RPMI7951 (cell line): ENCODE measurements at places on chromosomes 4 and X.

GRCh38 chr4:154231806-154232478, 259.7 kb downstream of the DCHS2 start:
- no peak for DNase-seq

DNA sequence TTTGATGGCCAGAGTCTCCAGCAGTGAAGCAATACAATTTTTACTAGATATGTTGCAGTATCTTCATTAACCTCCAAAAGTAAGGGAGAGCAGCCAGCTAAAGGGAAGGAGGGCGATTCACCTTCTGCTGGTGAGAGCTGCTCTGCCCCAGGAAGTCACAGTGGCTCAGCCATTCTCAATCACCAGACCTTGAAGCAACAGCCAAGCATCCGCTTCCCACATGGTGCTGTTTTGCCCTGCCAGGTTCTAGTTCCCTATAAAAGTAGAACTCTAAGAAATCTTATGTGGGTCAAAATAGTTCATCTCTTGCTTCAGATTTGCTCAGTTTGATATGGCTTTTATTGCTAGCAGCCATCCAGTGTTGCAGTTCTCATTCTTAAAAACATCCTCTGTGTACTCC, 166.8 kb downstream of the STIM2 start:
- DNase-seq: no peak

DNA sequence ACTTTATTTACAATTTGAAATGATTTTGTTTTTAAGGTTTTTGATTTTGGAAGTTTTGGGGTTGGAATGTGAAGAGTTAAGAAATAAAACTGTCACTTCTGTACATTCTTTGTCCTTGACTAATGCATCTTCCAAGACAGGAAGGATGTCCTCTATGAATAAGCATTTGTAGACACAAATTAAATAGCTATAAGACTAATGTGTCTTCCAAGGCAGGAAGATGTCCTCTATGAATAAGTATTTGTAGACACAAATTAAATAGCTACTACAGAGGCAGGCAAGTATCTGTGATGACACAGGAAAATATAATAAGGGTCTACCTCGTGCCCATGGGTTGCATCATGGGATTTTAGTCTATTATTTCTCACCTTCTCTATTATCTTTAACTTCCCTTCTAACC, 14.5 kb downstream of the PRSS48 start:
- DNase-seq: peak; percentile 8

DNA sequence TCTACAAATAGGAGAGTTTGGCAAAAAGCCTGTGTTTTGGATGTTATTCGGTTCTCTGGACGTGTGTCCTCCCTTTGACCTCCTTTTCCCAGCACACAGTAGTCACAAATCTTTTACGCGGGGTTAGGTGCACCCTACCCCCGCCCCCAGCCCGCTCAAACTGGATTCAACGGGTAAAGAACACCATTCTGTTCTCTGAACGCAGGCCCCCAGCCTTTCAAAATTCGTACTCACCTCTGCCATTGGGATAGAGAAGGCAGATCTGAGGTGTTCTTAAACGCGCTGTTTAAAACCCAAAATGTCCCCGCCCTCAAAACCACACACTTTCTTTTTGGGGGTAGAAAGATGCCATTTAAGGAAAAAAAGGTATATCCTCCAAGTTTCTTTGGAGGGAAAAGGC, 2.7 kb downstream of the LEF1 start:
- DNase-seq: no peak

- no peak for DNase-seq
Measured at GRCh38 chrX:12113321-12113720, 25.0 kb upstream of the FRMPD4 start.

GRCh38 chr4:38570647-38571276, 93.2 kb upstream of the KLF3 start:
- no peak for DNase-seq

GRCh38 chrX:118980761-118981160, 6.3 kb downstream of the LONRF3 start:
- DNase-seq: no peak

- DNase-seq: no peak
Measured at GRCh38 chr4:15459706-15460105, 10.0 kb upstream of the CC2D2A start.
